ENCODE measurements at places on chromosomes 11 and 22.

GRCh38 chr11:77441426-77441825 is 32.5 kb downstream of the PAK1 start:
- DNase-seq = no peak

DNA sequence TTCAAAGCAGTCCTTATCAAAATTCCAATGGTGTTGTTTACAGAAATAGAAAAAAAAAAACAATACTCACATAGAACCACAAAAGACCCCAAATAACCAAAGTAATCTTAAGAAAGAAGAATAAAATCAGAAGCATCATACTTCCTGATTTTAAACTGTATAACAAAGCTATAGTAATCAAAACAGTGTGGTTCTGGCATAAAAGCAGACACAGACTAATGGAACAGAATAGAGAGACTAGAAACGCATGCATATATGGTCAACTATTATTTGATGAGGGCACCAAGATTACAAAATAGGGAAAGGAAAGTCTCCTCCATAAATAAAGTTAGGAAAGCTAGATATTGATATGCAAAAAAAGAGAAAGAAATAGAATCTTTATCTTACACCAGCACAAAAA is 120.1 kb upstream of the TEAD1 start:
- DNase-seq = no peak

DNA sequence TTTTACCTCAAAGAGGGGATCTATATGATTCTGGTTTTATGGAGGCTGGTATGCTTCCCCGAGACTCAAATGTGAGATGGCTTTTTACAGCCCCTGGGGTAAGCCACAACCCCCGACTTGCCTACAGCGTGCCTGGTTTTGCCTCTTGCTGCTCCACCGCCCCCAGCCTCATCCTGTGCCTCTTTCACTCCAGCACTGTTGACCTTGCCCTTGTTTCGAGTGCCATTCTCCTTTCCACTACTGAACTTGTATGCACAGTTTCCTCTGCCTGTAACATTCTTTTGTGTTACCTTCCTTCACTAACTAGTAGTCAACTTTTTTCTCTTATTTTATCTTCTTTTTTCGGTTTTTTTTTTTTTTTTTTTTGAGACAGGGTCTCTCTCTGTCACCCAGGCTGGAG is 219.0 kb upstream of the ZBED5 start:
- no peak for DNase-seq

- DNase-seq = peak; percentile 67
Measured at GRCh38 chr22:21816787-21817496, 50.5 kb downstream of the MAPK1 start.

- peak; percentile 69 for DNase-seq
Measured at GRCh38 chr11:33723238-33723881, 12.9 kb downstream of the CD59 start.

DNA sequence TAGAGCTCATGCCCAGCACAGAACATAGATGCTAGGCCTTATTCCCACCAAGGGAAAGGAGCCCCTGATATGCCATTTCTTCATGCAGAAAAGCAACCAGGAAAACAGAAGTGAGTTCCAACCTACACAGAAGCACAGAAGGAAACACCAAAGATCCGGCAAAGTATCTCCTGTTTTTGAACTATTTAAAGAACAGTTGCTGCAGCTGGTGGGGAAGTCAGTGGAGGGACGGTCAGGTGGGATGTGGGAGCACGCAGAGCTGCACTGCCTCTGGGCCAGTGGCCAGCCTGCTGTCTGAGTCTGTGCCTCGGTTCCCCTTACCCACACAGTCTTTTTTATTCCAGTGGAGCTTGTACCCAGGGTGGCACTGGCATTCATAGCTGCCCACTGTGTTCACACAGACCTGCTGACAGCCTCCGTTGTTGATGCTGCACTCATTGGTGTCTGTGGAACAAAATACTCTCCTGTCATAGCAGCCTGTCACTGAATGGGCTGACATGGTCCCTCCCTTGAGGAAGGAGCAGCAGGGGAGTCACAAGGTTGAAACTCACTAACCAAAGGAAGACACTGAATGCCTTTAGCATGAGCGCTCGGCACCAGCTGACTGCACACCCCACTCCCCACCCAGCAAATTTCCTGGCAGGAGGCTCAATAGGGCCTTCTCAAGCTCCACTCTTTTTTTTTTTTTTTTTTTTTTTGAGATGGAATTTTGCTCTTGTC is 37.9 kb downstream of the SCUBE2 start:
- peak; percentile 9 for DNase-seq

DNA sequence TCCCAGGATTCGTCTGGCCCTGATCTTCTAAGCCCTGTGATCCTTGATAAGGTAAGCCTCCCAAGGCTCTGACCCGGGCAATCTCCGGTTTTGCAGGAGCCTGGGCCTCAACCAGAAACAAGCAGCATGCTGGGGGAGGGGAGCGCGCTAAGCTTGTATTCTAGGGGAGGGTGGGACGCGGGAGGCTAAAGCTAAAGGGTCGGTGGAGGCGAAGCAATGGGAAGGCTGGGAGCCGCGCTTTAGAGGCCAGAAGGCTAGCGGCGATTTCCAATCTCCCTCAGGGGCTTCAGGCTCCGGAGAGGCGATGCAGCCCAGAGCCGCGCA is 753 bp downstream of the PTPN5 start:
- no peak for DNase-seq

GRCh38 chr22:23578306-23578705 is 1.8 kb downstream of the IGLL1 start:
- DNase-seq = no peak

- no peak for DNase-seq
Measured at GRCh38 chr11:114316980-114317786, 21.0 kb downstream of the NNMT start.

- DNase-seq = no peak
Measured at GRCh38 chr11:13667245-13667644, 1.2 kb upstream of the FAR1 start.

DNA sequence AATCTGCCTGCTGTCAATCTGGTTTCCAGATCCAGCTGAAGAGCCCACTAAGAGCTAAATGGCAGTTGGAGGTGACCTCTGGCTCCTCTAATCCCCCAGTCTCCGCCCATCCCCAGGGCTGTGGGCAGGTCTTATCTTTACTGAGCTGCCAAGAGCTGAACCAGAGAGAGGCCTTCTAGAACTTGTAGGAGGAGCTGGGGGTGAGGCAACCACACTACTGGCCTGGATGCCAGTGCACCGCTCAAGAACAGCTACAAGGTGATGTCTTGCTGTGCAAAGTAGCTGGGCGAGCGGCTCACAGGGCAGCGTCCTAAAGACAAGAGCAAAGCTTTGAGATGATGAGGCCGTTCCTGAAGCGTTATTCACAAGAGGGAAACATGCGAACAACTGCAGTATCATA is 374.6 kb downstream of the CTTN start:
- DNase-seq = no peak

GRCh38 chr11:90947930-90948329 is 725.1 kb upstream of the CHORDC1 start:
- no peak for DNase-seq

- no peak for DNase-seq
Measured at GRCh38 chr11:1113405-1114201, 38.9 kb downstream of the MUC2 start.

GRCh38 chr22:23098718-23099530 is 28.6 kb downstream of the GNAZ start:
- no peak for DNase-seq

DNA sequence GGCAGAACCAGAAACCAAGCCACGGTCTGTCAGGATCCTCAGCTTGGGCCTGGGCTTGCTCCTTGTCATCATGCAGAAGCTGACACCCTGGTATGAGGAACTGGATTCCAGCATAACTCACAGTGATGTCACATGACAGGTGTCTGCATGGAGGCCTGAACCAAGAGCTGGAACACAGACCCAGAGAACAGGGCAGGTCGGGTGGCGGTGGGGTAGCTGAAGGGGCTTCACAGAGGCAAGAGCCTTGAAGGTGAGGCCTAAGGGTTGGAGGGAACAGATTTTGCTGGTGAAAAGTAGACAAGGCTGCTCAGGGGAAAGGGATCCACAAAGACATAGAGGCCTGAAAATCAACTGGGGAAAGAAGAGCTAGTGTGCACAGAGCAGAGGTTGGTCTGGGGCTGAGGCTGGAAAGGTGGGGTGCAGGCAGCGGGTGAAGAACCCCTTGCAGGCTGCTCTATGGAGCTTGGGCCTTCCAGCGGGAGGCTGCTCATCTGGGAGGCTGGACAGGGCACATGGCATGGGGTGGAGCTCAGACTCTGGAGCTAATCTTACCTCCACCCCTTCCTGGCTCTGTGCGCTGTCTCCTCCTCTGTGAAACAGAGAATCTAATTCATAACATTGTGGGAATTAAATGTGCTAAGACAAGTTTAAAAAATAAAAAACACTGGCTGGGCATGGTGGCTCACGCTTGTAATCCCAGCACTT is 18.4 kb upstream of the RPS3 start:
- DNase-seq = no peak

GRCh38 chr11:13045734-13046133 is 36.6 kb downstream of the RASSF10 start:
- no peak for DNase-seq

DNA sequence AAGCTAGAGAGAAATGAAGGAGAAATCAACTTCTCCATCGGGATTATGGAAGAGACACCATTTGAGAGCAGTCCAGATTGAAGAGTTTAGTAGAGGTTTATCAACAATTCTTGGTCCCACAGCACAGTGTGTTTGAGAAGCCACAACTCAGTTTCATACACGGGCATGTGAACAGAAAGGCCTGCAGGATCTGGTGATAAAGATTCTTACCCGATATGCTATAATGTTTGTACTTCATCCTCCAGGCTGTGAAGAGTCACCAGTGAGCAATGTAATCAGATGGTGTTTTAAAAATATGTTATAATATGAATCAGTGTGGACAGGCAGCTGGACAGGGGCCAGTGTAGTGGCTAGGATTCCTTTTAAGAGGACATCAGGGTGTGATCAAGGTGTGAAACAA is 29.7 kb upstream of the VWA5A start:
- no peak for DNase-seq

DNA sequence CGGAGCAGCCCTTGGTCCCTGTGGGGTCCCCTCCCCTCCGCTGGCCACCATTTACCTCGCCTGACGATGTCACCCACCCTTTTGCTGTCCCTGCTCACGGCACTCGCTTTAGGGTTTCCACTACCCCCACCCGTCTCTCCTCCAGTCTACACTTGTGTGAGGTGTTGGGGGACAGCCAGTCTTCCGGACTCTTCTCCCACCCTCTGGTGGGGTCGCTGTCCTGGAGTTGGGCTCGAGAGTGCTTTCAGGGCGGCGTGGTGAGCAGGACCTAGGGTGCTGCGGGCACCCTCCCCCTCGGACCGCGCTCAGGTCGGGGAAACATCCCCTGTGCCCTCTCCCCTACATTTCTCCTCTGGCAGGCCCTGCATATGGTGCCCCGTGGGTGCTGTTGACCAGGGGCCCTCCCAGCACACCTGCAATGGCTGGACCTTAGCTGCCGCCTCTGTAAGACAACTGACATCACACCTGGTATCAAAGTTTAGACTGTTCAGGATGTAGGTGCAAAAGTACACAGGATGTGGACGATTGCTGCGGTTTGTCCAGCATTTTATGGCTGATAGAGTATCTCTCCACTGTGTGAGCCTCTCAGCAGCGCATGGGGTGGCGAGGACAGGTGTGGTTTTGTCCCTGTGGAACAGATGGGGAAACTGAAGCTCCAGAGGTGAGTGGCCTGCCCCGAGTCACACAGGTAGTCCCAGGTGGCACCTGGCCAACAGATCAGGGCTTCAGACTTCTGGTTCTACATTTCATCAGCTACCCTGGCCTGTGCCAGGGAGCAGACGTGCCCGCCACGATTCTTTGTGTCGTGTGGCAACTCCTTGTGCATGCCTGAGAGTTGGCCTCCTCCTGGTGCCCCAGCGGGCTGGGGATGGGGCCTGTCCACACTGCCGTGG is 1.2 kb downstream of the GRK2 start:
- no peak for DNase-seq

- no peak for DNase-seq
Measured at GRCh38 chr22:37601540-37602442, 6.8 kb upstream of the GGA1 start.

DNA sequence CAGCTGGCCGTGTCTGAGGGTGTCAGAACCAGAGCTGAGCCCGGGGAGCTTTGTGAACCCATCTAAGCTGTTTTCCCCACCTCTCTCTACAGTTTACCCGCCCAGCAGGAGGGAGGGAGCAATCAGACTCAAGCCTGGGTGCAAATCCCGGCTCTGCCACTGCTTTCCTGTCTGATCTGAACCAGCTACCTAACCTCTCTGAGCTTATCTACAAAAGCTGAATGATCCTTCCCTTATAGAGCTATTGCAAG is 252 bp downstream of the APOL2 start:
- DNase-seq = no peak

- peak; percentile 74 for DNase-seq
Measured at GRCh38 chr11:63916837-63917691, at the start of gene RCOR2. Gene RCOR2 (minus strand): TSS chr11:63917164. CDS start chr11:63916456, 708 bp downstream.

GRCh38 chr11:2092956-2093412 is 46.2 kb downstream of the IGF2 start:
- DNase-seq = no peak

DNA sequence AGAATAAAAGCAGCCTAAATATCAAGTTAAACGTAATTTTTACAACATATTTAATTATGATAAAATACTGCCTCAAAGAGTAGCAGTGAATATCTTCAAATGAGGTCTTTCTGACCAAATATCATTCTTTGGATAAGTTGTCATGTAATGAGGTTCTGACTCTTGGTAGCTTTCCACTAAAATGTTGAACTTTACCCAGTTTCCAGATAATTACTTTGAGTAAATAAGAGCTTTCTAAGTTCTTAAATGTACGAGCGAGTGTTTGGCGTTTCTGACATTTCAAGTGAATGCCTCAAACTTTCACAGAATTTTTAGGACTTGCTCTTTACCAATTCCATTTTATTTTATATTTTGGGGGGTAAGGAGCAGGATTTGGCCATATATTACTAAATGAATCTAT is 1515.2 kb downstream of the FAM181B start:
- no peak for DNase-seq

GRCh38 chr11:76764941-76765665 is 18.1 kb upstream of the TSKU start:
- DNase-seq = no peak

- no peak for DNase-seq
Measured at GRCh38 chr11:130831976-130832375, 84.3 kb downstream of the SNX19 start.

DNA sequence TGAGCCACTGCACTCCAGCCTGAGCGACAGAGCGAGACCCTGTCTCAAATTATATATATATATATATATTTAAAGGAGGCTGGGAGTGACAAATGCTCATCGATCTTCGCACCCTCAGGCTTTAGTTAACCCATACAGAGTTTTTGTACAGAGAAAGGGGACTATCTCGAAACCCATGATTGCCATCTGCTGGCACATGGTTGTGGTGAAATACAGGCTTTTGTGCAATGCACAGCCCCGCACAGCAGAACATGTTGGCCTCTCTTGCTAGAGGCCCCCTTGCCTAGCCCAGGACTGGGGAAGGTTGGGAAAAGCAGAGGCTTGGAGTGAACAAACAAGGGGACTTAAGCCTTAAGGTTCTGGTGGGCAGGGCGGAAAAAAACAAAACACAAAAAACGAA is 3.6 kb downstream of the MYBPC3 start:
- DNase-seq = no peak

Data from fibroblast of skin of left biceps (primary cell).